ENCODE measurements at places on chromosomes 12 and 14. TPM values are rescaled to one million over a fixed set of nuclear protein-coding genes. Genes with fewer than 3 reads are reported as not detected.

DNA sequence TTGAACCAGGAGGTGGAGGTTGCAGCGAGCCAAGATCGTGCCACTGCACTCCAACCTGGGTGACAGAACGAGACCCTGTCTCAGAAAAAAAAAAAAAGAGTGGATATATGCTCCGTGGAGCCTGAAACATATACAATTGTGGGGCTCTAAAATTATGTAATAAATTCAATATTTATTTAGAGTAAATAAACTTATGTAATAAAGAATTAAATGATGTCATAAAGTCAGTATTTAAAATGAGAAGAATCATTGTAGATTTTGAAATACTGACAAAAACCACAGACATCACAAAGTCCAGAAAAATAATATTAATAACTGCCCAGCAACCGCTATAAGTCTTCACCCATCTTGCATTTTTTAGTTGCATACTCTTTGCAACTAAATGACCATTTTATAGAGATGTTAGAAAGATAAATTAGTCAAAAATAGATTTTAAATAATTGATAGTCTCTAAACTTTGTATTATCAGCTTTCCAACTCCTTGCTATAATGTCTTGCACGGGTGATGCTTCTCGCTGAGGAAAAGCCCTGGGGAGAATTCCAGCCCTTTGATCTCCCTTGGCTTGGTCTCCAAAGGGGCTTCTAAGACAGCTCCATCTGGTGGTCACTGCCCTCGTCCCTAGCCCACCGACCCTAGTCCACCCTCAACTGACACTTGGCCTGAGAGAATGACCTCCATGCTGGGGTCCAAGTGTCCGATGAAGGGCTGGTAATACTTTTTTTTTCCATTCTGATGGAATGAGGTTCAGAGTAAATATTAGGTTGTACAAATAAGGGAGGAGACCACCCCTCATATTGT lies 7.9 kb upstream of the TMBIM6 start:
- DNase-seq, result no peak

Gene PNMA1
- total RNA-seq, result 46.1 TPM

- no peak for DNase-seq
Measured at GRCh38 chr14:66539034-66539433, 31.1 kb downstream of the GPHN start.

Gene TDG
- total RNA-seq, result 18.4 TPM

DNA sequence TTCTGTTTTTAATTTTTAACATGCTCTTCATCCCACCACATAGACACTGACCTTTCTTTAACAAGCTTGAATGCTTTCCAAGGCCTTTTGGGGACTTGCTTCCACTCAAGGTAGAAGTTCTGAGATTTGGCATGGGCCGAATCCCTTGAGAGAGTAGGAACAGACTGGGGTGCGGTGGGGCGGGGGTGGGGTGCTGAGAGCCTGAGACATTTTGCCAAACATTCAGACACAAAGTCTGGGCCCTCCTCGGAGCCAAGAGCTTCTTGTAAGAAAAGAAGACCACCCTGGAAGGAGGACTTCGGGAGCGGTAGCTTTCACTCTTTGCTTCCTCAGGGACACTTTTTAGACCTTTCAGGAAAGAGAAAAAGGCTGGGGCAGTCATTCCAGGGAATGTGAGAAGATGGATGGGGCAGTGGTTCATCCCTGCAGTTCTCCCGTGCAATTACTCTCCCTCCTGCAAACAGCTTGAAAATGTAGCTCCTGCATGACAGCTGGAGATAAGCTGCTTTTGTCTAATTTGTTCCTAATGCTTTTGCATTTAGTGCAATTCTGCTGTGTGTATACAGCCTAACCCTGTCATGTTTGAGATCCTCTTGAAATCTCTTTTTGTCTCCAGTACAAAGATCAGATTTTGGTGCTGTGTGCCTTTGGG lies 16.3 kb upstream of the MYO1H start:
- no peak for DNase-seq

DNA sequence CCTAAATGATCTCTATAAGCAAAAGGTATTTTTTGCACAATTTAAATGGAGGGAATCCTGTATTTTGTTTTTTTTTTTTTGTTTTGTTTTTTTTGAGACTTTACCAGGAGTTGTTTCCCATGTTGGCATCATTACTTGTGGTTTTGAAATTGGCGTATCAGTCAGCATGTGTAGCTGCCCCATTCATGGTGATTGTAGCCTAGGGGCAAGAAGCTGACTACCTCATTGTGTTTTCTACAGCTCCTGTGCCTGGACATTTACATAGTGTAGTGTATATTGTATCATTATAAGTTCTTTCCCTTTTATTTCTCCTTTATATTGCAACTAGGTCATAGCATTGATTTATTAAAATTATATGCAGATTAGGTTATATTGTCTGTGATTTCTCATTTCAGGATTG lies 24.5 kb downstream of the SAMD4A start:
- DNase-seq, result no peak

Gene FGF23
- total RNA-seq, result not detected

Gene ATF7
- 62.5 TPM for total RNA-seq

DNA sequence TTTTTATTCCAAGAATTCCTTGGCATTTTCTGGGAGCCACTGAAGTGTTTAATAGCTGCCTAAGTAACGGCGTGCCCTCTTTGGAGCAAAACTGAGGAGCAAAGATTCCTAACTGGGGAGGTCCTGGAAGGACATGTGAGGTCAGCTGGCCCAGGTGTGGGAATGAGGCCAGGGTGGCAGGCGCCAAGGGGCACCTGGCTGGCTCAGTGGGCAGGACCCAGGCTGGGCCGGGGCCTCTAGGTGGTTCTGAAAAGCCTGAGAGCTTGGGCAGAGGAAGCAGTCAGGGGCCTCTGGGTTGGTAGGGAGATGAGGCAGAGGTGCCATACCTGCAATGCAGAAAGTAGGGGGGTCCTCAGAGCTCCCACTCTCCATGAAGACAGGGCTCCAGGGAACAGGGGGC lies 27.1 kb upstream of the DIO3 start:
- no peak for DNase-seq

Measured in sciatic nerve (tissue), 2 donors.